CD14-positive monocyte (primary cell): ENCODE measurements at places on chromosomes 11 and 22. TPM values are rescaled to one million over a fixed set of nuclear protein-coding genes. Genes with fewer than 3 reads are reported as not detected.

Gene PKNOX2
- not detected for polyA plus RNA-seq

Gene BIRC3
- polyA plus RNA-seq: 3.2 and 9.5 TPM in 2 replicates

Gene P2RY2
- 2.8 TPM for polyA plus RNA-seq

Gene HPX
- not detected for polyA plus RNA-seq

Gene CHST1
- not detected for polyA plus RNA-seq

Gene KRTAP5-2
- polyA plus RNA-seq: not detected in 2 replicates

Gene KRTAP5-8
- polyA plus RNA-seq: not detected

Gene DCHS1
- polyA plus RNA-seq: 0.01 TPM

Gene NUP98
- polyA plus RNA-seq: 63.6 and 76.2 TPM in 2 replicates

Gene SOX6
- not detected in 2 replicates for polyA plus RNA-seq

Gene THRSP
- not detected in 2 replicates for polyA plus RNA-seq

Gene ADORA2A
- polyA plus RNA-seq: 6.5 TPM

Gene ROM1
- 0.51 TPM for polyA plus RNA-seq

Gene GGT5
- polyA plus RNA-seq: not detected

Gene VPS51
- polyA plus RNA-seq: 39.4 TPM

Gene RTL10
- 1.5 TPM for polyA plus RNA-seq

Gene MIAT
- polyA plus RNA-seq: 0.03 TPM

Gene MPPED2
- 0.59 TPM for polyA plus RNA-seq

Gene OR5AR1
- not detected for polyA plus RNA-seq

Gene ENTHD1
- not detected for polyA plus RNA-seq

Gene SLC25A22
- 20.9 and 32.8 TPM in 2 replicates for polyA plus RNA-seq

Gene GPHA2
- polyA plus RNA-seq: not detected

Gene TEX54
- polyA plus RNA-seq: not detected in 2 replicates

Gene CDC42EP2
- 5.4 TPM for polyA plus RNA-seq

Gene SCUBE1
- 0.15 and 0.32 TPM in 2 replicates for polyA plus RNA-seq

Gene MCAT
- 4.5 and 10.3 TPM in 2 replicates for polyA plus RNA-seq

Gene GAL3ST1
- polyA plus RNA-seq: 0.05 TPM in 1 of 2 replicates, not detected in the other

Gene SPECC1L
- 2.5 TPM for polyA plus RNA-seq

Gene SMARCB1
- polyA plus RNA-seq: 30.3 TPM

Gene GRM5
- polyA plus RNA-seq: not detected

Gene FAT3
- polyA plus RNA-seq: not detected

Gene PLAAT5
- not detected for polyA plus RNA-seq

Gene ZBTB16
- 4.1 TPM for polyA plus RNA-seq
